GM12892 (cell line): ENCODE measurements at places on chromosomes 11 and 22.
A peak's percentile ranks its signal among the peaks of the same experiment; 100 is the strongest.

DNA sequence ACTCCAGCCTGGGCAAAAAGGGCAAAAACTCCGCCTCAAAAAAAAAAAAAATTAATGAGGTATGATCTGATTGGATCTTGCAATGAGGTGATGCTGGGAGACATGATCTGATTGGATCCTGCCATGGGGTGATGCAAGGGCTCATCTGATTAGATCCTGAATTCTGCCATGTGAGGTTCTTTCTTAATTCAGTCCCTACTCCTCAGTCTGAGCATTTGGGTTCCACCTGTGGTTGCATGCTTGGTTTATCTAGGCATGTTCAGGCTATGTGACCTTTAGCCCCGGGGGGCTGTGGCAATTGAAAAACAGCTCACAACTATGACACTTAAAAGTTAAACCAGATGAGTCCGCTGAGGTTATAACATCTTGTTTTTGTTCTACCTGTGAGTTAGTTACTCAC, 4.8 kb upstream of the TRIM6 start:
- no peak for DNase-seq

GRCh38 chr22:41021613-41022454, 70.6 kb upstream of the EP300 start:
- peak; percentile 55 for DNase-seq

DNA sequence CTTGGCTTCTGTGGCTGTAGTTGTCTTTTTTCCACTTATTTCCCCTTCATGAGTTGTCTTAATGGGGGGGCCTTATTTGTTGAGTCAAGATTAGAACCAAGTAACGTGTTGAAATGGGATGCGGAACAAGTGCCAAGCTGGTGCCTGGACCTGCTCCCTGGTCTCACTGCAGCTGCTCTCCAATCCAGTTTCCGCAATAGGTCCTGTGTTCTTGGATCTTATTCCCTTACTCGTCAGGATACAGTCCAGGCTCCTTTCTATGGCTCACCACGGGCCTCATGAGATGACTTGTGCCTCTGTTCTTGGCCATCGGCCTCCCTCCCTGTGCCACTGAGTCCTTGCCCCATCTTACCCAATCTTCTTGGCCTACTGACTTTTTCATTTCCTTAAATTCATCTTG, 159.6 kb upstream of the CADM1 start:
- DNase-seq: no peak

DNA sequence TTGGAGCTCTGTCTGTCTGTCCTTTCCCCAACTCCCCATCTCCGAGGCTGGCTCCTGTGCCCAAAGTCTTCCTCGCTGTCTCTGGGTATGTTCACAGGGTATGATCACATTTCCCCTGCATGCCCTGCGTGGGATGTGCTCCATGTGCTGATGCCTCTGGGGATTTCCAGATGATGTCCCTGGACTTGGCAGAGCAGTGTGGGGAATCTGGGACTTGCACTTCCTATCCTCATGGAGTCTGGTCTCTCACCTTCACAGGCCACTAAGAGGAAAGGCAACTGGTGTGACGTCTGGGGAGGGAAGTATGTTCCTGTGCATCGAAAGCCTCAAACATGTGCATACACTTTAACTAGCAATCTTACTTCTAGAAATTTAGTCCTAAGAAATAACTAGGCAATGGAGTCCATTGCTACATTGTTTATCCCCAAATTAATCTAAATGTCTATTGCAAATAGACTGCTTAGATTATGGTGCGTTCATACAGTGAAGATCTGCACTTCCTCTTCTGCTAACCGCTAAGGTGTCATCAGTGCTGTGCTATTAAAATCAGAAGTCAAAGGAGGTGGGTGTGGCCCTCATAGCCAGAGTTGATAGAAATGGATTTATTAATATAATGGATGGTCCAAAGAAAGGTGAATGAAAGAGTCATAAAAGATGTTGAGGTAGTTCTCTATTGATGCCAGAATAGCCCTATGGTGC, 20.8 kb downstream of the TIMP3 start:
- no peak for DNase-seq

DNA sequence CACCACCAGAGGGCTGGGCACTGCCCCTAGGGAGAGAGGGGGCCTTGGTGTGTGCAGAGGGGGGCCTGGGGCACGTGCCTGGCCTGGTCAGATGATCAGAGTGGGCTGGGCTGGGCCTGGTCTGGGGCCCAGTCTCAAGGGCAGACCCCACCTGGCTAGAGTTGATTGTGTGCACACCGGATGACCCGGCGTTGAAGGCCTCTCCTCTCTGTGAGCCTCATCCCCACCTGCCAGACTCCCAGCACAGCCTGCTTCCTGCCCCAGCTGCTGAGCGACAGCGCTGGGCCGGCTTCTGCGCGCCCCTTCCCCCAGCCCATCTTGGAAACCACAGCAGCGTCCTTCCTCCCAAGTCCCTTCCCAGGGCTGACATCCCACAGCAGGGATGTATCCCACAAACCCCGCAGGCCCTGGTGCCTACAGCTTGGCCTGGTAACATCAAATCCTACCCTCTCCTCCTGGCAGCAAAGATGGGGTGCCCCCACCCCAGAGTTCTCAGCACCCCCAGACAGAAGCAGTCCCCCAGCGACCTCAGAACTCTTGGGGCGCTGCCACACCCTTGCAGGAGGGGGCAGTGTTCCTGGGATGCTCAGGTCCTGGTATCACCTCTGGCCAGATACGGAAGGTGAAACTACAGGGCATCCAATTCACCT, 11.0 kb upstream of the TSSC4 start:
- DNase-seq: no peak

GRCh38 chr11:27211370-27212127, 151.5 kb downstream of the CCDC34 start:
- no peak for DNase-seq

- no peak for DNase-seq
These were observed 8.1 kb upstream of the ANKRD13D start for GRCh38 chr11:67280788-67281551.

DNA sequence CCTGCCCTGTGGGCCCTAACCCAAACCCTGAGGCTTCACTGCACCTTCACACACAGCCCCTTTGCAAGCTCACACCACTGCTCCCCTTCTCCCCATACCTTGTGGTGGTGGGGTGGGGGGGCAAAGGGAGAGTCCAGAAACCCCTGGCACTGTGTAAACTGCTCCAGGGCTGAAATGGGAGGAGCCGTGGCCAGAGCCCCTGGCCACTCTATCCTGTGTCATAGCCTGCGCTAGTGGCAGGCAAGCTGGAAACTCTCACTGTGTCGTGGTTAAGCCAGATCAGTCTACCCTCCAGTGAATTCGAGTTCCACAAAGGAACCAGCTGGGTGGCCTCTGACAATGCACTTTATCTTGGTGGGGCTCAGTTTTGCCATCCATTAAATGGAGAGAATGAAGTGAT, 8.4 kb upstream of the SYT13 start:
- DNase-seq: no peak

DNA sequence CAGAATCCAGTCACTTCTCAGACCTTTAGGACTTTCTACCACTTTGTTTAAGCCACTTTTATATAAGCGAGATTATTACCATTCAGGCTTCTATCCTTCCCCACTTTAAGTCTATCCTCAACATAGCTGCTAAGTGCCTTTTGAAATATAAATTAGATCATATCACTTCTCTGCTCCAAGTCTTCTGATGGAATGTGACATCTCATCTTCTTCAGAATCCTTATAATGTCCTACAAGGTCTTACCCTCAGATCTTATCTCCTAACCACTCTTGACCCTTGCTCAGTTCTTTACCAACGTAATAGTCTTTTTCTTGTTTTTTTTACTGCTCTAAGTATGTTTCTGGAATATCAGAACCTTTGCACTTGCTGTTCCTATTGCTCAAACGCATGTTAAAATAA, 188.7 kb downstream of the DYNC2H1 start:
- no peak for DNase-seq

- no peak for DNase-seq
These were observed 515.1 kb downstream of the INSC start for GRCh38 chr11:15629690-15630321.

GRCh38 chr11:106854429-106854828, 163.8 kb downstream of the GUCY1A2 start:
- no peak for DNase-seq

GRCh38 chr22:35643991-35644390, 4.3 kb upstream of the APOL6 start:
- no peak for DNase-seq

GRCh38 chr11:111308140-111308539, 9.8 kb downstream of the POU2AF3 start:
- no peak for DNase-seq

- DNase-seq: no peak
These were observed 8.7 kb upstream of the PAX6 start for GRCh38 chr11:31819621-31820437.

GRCh38 chr11:107014871-107015270, 3.4 kb downstream of the GUCY1A2 start:
- no peak for DNase-seq

DNA sequence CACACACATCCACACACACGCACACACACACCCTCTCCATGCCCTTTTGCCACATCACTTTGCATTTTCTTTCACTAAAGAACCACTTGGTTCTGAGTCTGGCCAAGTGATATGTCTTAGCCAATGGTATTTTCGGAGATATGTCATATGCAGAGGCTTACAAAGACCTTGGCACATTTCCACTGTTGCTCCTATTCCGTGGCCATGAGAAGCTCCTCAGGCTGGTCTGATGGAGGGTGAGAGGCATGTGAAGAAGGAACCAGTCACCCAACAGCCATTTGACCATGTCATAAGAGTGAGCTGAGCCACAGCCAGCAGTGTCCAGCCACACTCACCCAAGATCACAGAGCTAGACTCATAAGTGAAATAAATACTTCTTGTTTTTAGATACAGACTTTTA, 212.6 kb upstream of the NAV2 start:
- DNase-seq: no peak

- DNase-seq: no peak
These were observed 586.7 kb upstream of the CHORDC1 start for GRCh38 chr11:90809581-90809980.

- DNase-seq: no peak
These were observed 85.2 kb downstream of the TSPAN18 start for GRCh38 chr11:44811841-44812448.

DNA sequence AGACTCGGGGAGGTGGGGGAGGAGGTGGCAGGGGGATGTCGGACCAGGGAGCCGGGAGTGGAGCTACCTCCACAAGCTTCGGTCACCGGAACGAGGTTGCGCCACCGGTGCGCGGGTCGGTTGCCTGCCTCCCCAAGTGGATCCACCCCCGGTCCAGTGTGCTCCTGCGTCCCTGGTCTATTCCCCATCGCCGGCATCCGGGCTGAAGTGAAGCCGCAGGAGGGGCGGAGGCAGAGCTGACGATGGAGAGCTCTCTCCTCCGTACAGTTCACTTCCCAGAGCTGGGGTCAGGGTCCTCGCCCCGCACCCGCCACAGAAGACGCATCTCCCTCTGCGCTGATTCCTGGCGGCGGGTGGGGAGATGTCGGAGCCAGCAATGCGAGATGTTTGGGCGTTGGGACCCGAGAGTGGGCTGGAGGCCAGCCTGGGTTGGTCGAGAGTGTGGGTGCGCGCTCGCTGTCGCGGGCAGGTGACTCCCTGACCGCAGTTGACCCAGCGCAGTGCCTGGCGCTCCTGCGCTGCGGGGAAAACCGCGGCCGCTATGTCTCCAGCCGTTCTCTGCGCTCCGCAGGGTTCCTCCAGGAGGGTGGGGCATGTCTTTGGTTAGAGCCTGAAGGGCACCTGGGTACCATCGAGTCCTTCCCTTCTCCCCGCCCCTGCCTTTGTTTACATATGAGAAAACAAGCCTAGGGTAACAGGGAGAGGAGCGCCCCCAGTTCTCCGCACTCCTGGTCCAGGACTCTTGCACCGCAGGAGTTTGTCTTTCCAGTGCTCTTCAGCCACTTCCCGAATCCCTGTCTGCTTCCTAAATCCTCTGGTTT, 1.7 kb downstream of the C11orf96 start:
- no peak for DNase-seq

- DNase-seq: no peak
These were observed 111.6 kb downstream of the CEP164 start for GRCh38 chr11:117439256-117439655.

DNA sequence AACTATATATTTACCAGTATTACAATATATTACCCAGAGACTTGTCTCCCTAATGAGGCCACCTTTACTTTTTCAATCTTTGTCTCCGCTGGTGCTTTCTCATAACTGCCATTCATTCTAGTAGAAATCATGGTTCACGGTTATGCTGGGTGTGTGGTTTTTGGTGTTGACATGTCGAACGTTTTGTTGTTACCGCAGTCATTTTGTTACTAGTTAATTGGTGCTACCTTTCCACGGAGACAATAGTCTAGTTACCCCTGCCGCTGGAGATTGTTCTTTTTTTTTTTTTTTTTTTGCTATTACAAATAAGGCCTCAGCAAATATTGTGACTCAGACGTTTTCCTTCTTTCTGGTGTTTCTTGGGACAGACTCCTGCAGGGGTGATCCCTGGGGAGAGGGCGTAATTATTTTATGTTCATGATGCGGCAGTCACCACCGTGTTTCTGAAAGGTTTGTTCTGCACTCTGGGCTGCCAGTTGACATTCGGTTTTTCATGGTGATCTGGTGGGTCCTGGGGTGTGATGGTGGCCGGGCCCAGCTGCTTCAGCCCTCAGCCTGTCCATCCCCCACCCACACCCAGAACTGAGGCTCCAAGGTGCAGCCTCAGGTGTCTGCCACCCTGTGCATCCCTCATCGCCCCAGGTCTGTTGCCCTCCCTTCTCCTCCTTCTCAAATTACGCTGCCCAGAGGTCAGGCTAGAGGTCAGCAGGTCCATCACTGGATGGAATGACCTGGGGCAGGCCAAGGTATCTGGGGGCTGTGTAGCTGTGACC, 28.6 kb downstream of the LRP5 start:
- DNase-seq: no peak

- DNase-seq: no peak
These were observed 41.3 kb downstream of the EIF4ENIF1 start for GRCh38 chr22:31448382-31448781.

DNA sequence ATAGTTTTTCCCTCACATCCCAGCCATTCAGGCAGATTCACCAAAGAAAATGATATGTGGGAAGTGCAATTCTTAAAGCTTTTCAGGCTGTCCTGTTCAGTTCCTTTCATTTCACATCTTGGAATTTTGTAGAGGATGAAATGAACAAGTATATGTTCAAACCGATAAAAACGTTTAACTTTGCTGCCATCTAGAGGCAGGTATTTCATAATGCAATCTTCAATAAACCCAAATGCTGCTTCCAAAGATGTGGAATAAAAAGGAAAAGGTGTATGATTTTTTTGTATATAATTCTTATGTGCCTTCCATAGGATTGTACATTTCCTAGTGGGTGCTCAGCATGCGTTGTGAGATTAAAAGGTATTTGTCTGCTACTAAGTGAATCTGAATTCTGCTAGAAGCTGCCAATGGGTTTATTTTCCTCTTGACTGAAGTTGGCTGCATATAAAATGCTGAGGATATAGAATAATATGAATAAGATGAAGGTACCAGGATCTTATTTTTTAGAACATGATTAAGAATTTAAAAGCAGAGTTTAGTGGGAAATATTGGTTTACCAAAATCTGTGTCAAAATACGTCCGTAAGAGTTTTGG, 199.3 kb downstream of the PGR start:
- DNase-seq: no peak

DNA sequence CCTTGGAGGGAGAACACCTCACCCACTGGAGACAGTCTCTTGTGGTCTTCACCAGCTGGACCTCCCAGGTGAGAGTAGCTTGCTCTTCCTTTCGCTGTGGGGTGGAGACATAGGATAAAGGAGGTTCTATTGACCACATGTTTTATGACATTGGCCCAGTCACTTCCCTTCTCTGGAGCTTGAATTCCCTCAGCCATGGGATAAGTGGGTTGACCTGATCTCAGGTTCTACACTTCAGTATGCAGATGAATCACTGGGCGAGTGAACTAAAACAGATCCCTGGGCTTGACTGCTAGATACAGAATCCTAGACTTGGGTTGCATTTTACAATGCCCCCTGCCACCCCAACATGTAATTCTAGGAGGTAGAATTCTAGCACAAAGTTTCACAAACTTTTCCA, 54.8 kb upstream of the PRSS23 start:
- DNase-seq: no peak
